ENCODE measurements at places on chromosomes 3 and 15.

DNA sequence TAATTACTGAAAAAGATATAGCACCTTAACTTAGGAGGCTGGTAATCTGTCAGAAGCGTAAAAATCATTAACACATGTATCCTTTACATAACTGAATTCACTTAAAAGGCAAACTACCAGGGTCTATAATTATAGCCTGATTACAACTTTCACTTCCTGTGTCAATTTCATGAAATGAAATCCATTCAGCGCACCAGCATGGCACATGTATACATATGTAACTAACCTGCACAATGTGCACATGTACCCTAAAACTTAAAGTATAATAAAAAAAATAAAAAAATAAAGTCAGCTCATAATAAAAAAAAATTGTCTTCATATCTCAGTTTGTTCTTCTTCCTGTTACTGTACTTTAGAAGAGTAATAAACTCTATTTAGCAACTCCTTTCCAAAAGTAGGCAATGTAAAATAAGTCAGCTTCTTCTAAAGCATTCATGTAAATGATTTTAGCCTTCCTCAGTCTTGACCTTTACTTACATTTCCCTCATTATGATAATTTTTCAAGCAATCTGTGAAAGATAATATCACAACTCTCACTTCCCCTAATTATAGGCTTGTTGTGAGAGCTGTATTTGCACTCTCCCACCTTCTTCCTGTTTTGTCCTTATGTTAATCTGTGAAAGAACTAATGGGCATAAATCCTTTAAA, 50.1 kb downstream of the KBTBD8 start:
- peak; percentile 19 for DNase-seq

GRCh38 chr3:177961784-177962183, 574.5 kb upstream of the KCNMB2 start:
- no peak for DNase-seq

- no peak for DNase-seq
These were observed 113.2 kb downstream of the TCF12 start for GRCh38 chr15:57031605-57032004.

DNA sequence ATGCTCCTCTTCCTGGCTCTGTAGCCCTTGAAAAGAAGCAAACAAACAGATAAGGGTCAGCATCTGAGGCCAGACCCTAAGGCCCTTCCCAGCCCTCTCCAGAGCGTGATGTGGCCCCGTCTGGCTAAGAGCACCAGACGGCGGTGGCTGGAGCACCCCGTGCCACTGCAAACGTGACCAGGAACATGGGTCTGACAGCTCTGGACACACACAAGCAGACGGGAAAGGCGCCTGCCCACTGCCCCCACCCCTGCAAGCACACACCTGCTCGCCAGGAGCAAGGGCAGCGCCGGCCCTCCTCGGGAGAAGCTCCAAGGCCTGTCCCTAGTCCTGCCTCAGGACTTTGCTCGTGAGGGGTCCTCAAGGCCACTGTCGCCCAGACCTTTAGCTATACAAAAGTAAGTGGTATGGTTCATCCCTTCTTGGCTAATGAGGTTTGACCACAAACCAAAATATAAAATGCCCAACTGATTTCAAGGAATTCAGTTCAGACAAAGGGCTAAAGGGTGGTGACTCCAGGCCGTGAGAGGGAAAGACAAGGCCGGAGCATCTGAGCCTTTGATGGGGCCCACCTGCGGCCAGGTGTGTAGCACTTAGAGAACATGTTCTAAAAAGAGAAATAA, 90.4 kb downstream of the XXYLT1 start:
- no peak for DNase-seq

GRCh38 chr15:57557267-57557666, 34.4 kb upstream of the MYZAP start:
- DNase-seq: no peak

- no peak for DNase-seq
These were observed 30.7 kb upstream of the USP3 start for GRCh38 chr15:63473749-63473998.

GRCh38 chr3:146065573-146066006, 95.4 kb downstream of the PLOD2 start:
- DNase-seq: peak; percentile 46

DNA sequence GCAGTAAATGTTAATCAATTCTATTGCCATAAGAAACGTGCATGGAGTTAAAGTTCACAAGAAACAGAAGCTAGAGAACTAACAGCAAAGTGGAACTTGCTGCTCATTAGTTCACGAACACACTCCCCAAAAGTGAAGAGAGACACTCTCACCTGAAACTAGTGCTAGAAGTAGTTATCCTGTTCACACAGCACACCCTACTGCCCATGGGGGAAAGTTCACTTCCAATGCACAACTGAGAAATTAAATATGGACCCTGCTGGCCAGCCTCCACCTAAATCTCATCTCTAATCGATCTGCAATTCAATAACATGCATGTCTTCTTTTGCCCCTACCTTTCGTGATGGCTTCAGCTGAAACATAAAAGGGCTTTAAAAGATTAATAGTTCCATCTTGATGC, 39.4 kb upstream of the FRMD4B start:
- DNase-seq: peak; percentile 34

GRCh38 chr3:49248840-49249227, 28.2 kb downstream of the C3orf62 start:
- DNase-seq: peak; percentile 95

DNA sequence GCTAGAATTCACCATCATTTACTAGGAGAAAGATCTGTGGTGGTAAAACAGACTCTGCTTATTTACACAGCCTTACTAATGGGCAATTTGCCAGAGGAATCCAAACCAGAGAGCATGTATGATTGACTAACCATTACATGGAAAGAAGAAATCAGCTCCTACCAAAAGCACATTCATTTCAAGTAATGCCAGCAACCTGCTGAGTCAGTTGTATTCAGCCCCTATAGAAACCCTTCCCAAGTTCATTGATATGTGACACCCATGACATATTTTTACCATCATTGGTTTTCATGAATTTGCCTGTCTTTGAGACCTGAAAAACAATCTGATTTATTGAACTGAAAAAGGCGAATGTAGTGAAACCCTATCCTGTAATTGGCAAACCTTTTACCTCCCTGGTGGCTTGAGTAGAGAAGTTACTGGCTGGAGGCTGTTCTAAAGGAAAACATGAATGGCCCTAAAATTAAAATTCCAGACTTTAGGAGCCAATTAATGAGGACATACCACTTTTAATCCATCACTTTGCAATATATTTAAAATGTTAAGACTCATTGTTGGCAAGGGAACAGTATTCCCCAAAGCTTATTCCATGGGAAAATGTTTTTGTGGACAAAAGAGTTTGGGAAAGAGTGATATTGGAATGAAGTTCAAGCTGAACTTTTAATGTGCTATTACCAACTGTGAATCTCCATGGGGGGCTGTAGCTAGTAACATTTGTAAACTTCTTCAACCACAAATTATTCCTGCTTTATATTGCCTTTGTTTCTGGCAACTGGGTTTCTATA, 542.9 kb downstream of the FHIT start:
- no peak for DNase-seq

DNA sequence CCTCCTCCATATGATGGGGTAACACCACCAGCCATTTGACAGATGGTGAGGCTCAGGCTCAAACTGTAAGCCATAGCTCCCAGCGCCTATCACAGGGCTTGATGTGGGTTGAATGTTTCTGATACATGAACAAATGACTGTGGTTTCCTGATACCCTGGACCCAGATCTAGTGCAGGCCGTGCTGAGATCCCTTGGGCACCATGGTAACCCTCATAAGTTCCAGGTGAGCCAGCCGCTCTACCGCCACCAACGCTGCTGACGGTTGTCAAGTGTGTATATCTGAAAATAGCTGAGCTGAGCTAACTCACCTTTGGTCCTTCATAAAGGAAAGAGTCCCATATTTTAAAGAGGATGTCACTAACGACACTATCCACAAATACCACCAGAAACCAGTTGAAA, 74.5 kb downstream of the TBC1D2B start:
- DNase-seq: no peak

GRCh38 chr3:39000008-39000450, 51.7 kb downstream of the SCN11A start:
- peak; percentile 90 for DNase-seq

GRCh38 chr15:70227147-70227546, 129.4 kb upstream of the TLE3 start:
- DNase-seq: no peak

DNA sequence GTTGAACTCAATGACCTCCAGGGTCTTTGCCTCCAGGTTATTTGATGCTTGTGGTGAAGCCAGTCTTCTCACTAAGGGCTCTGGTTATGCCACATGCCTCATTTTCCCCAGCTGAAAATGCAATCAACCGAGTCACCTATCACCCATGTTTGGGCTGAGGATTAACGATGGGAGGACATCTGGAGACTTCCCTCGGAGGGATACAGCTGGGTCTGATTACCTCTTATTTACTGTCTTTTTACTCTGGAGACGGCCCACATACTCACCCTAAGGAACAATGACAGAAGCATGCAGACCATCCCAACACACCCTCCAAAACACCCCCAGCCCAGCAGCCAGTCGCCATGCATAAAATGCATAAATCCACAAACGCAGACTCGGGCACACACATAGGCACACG, 187.4 kb downstream of the OPA1 start:
- DNase-seq: no peak

GRCh38 chr3:72223116-72223515, 438.2 kb upstream of the PROK2 start:
- no peak for DNase-seq

GRCh38 chr3:134807189-134807588, 12.1 kb downstream of the EPHB1 start:
- DNase-seq: no peak

GRCh38 chr3:3110299-3110630, at the start of gene IL5RA:
IL5RA (minus strand) TSS chr3:3110374; CDS start chr3:3104984, 5,390 bp downstream.
- DNase-seq: no peak

GRCh38 chr3:169100616-169101015, 562.9 kb downstream of the MECOM start:
- no peak for DNase-seq

- no peak for DNase-seq
These were observed 121.9 kb upstream of the ARHGEF3 start for GRCh38 chr3:56923526-56924224.

GRCh38 chr3:117495620-117496019, 786.0 kb downstream of the TUSC7 start:
- DNase-seq: no peak

DNA sequence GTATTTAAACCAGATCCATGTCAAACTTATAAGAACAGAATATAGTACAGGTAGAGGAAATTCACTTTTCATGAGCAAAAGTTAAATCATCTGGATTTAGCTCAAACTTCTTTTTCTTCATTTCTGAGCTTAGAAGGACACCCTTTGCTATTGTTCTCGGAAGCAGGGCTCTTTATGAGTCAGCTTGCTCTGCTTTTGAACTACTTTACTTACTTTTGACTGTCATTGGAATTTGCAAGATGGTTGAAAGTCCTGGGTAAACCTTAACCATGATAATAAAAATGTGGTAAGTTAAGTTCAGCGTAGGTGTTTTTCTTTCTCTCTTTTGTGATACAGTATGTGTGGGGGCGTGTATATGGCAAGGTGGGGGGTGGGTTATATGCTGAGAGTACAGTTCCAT, 312.7 kb upstream of the DPH6 start:
- no peak for DNase-seq

DNA sequence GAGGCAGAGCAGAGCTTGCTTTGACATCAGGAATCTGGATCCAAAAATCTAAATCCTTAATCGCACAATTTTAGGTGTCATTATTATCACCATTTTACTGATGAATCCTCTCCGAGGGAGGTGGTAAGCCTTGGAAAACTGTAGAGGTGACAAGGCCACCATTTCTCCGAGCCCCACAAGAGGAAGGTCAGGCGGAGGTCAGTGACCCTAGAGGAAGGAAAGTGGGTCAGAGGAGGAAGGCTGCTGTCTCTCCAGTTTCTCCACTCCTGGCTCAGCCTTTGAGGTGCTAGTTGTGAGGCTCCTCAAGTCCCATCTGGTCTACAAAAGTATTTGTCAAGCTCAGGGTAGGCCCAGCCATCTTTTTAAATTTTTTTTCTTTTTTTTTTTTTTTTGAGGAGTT, 3.2 kb downstream of the DVL3 start:
- DNase-seq: no peak

- no peak for DNase-seq
These were observed 84.5 kb upstream of the HERC1 start for GRCh38 chr15:63918317-63918672.

- DNase-seq: no peak
These were observed 432.0 kb downstream of the ZPLD1 start for GRCh38 chr3:102866845-102867244.

DNA sequence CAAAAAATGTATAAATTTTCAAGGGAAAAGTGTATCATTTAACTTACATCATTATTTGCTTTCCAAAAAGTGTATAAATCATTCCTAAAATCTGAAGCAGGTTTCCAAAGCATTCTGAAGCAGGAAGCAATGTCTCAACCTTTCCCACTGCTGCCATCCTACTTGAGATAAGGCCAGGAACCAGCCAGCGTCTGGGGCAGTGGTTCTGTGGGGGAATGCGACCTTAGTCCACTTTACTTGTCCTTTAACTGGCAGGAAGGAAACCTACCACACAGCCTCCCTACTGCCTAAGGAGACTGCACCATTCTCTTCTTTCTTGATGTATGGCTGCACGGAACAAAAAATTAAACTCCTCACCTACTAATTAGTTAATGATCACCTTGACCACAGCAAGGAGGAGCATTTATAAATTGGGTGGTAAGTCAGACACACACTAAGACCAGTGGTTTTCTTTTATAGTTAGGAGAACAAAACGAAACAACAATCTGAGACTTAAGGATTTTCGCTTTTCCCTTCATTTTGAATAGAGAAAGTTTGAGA, 3.7 kb downstream of the SORD start:
- no peak for DNase-seq

DNA sequence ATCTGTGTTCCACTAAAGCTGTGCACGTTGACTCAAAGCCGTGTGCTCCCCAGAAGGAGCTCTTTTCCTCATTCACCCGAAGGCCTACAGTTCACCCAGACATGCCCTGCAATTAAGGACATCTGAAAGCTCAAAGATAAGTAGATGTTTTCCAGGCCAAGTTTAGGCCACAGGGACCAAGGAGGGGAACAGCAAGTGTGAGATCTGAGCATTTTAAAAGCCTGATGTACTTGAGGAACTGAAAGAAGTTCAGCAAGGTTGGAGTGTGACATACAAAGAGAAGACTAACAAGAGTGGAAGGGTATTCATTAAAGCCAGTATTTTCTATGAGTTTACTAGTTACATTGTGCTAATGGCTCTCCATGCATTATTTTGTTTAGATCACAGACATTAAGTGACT, 68.0 kb downstream of the CASR start:
- DNase-seq: no peak

- DNase-seq: peak; percentile 81
These were observed 11.1 kb downstream of the LRCH3 start for GRCh38 chr3:197801891-197802778.

DNA sequence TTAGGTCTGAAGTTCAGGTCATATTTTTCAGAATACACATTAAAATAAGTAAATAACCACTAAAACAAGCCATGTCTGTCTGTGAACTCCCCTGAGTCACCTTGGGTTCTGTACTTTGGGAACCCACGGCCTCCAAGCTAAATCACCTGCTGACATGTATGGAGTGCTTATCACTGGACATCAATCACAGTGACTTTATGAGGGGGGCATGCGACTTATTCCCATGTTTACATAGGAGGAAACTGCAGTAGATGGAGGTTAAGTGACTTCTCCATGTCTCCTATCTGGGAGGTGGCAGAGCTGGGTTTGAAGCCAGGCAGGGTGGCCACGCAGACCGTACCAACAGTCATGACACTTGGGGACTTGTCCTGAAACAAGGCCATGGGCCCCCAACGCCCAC, 8.1 kb downstream of the ITIH4 start:
- DNase-seq: no peak

Data from AML-193 (cell line).